ENCODE measurements at places on chromosomes 3 and 15.

DNA sequence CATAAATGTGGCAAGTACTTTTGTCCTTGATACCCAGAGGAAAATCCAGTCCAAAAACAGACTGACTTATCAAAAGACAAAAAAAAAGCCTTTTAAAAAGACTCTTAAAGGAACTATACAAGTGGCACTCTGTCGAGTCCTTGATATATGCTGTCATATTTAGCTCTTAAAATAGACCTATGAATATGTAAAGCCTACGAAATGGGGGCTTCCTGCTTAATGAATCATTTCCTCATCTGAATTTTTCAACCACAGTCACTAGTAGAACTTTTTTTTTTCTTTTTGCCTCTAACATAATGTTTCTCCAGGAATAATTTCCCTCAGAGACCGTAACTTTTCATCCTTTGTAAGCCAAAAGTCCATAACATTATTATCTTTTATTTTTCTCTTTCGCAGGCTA is 95.8 kb downstream of the P3H2 start:
- DNase-seq: no peak

- DNase-seq: no peak
Measured at GRCh38 chr15:48119277-48119676, 1.5 kb upstream of the SLC24A5 start.

DNA sequence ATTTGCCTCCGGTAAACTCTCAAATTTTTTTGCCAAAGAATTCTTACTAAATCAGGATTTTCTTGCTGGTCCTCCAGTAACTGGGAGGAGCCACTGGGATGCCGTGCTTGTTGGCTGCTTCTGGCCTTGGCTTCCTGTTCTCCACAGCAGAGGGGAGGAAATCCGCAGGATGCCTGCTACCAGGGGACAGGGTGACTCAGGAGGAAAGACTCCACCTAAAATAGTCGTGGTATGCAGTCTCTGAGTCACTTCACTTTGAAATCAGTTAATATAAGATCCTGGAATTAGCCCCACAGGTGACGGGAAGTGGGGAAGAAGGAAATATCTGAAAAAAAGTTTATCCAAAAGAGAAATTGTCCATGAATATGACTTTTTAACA is 6.5 kb upstream of the TM4SF18 start:
- DNase-seq: peak; percentile 92

- no peak for DNase-seq
Measured at GRCh38 chr15:68812069-68812468, 8.6 kb downstream of the ANP32A start.

GRCh38 chr15:67977414-67978089 is 76.6 kb upstream of the PIAS1 start:
- DNase-seq: no peak

GRCh38 chr15:44300572-44300971 is 12.1 kb downstream of the GOLM2 start:
- DNase-seq: no peak

DNA sequence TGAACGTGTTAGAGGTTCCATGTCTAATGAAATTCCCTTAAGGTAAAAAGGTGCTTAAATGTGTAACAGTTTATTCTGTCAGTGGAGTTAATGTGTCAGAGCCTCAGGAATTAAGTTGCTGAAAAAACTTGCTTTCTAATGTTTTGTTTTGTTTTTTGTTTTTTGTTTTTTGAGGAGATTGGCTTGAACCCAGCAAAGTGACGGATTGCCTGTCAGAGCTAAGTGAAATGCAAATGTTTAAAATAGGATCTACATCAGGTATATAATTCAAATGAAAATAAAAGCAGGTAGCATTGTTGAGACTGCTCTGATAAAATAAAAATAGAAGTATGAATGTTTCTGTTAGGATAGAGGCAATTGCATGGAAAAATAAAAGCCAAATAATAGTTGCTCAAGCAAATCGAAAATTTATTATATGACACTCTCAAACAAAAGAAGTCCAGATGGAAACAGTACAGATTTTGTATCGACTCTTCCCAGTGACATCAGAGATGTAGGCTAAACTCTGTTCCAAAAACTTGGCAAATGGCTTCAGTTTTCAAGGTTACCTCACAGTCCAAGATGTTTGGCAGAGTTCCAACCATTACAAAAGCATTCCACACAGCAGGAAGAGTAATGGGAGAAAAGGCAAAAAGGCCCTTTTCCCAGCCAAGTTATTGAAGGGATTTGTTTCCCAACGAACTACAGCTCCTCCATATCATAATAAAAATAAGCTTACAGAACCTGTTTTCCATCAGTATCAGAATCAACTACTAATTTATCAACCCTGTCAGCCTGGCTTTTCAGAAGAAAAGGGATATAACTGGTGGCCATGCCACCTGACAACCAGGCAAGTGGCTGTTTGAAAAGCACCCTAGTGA is 291.0 kb downstream of the TBL1XR1 start:
- peak; percentile 72 for DNase-seq

Data from amniotic epithelial cell (primary cell).